ENCODE measurements at places on chromosomes 3 and 15. TPM values are rescaled to one million over a fixed set of nuclear protein-coding genes. Genes with fewer than 3 reads are reported as not detected.

DNA sequence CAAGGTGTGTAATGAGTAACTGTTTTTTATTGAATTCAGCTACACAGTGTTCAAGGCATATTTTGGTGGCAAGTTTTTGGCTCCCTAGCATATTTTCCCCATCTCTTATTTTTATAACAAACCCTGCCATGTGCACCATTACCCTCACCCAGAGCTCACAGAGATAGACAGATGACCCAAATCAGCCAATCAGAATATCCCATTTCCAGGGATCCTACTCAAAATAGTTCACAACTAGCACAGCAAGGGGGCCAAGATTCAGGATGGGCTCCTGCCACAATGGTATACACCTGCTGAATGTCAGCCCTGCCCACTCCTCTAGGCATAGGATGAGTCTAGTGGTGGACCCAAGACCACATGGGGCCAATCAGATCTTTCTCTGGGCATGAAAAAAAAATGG is 78.8 kb upstream of the SETMAR start:
- no peak for DNase-seq
- no peaks in the 10 kb centered on the region for H3K27me3 ChIP-seq
- no peak overlapping the region for H3K27ac ChIP-seq
- H3K4me3 ChIP-seq, result no peak overlapping the region

- H3K4me3 ChIP-seq, result no peak overlapping the region
- H3K27ac ChIP-seq, result no peak overlapping the region
- H3K36me3 ChIP-seq, result no peaks in the 10 kb centered on the region
- DNase-seq, result no peak
- peaks cover 4% of the 10 kb centered on the region for H3K27me3 ChIP-seq
Observed at GRCh38 chr15:94206463-94207167, 24.7 kb upstream of the MCTP2 start.

- no peak for DNase-seq
- no peak overlapping the region for H3K4me3 ChIP-seq
- no peaks in the 10 kb centered on the region for H3K36me3 ChIP-seq
- H3K27me3 ChIP-seq, result no peaks in the 10 kb centered on the region
- no peak overlapping the region for H3K27ac ChIP-seq
- H3K4me1 ChIP-seq, result peaks cover 32% of the 10 kb centered on the region
Observed at GRCh38 chr3:24263069-24263668, 231.5 kb downstream of the THRB start.

TMCO5A gene
- not detected for total RNA-seq

GRCh38 chr15:76730262-76730661 is 174.9 kb downstream of the SCAPER start:
- H3K4me3 ChIP-seq, result no peak overlapping the region
- H3K27me3 ChIP-seq, result no peaks in the 10 kb centered on the region
- H3K36me3 ChIP-seq, result peaks cover 56% of the 10 kb centered on the region
- DNase-seq, result no peak
- no peak overlapping the region for H3K27ac ChIP-seq

SLC22A13 gene
- not detected for total RNA-seq

GRCh38 chr3:13144163-13145023 is 71.2 kb upstream of the IQSEC1 start:
- H3K36me3 ChIP-seq, result no peaks in the 10 kb centered on the region
- no peak for DNase-seq
- H3K4me3 ChIP-seq, result no peak overlapping the region
- no peaks in the 10 kb centered on the region for H3K4me1 ChIP-seq
- H3K27ac ChIP-seq, result no peak overlapping the region

DNA sequence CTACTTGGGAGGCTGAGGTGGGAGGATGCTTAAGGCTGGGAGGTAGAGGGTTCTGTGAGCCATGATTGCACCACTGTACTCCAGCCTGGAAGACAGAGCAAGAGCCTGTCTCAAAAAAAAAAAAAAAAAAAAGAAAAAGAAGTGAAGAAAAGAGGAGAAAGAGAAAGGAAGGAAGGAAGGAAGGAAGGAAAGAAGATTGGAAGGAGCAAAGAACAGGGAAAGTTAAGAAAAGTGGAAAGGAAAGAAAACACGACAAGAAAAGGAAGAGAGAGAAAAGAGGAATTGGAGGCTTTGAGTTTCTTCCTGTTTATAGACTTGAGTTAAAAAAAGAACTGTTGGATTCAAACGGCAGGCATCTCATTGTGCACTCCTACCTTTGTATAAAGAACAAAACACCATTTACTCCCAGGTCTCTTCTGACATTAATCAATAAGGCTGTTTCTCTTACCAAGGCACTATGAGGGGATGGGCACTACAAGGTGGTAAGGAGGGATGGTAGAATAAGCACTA is 73.5 kb downstream of the EDEM1 start:
- H3K4me1 ChIP-seq, result no peaks in the 10 kb centered on the region
- no peak for DNase-seq
- no peak overlapping the region for H3K27ac ChIP-seq
- H3K27me3 ChIP-seq, result peaks cover 9% of the 10 kb centered on the region
- no peak overlapping the region for H3K4me3 ChIP-seq

- peaks cover 45% of the 10 kb centered on the region for H3K36me3 ChIP-seq
- peak overlapping the region; percentile 99 for H3K27ac ChIP-seq
- peaks cover 96% of the 10 kb centered on the region for H3K4me1 ChIP-seq
- peak overlapping the region; percentile 86 for H3K4me3 ChIP-seq
- no peaks in the 10 kb centered on the region for H3K27me3 ChIP-seq
Observed at GRCh38 chr3:50318615-50319014, 3.9 kb downstream of the HYAL2 start.

DNA sequence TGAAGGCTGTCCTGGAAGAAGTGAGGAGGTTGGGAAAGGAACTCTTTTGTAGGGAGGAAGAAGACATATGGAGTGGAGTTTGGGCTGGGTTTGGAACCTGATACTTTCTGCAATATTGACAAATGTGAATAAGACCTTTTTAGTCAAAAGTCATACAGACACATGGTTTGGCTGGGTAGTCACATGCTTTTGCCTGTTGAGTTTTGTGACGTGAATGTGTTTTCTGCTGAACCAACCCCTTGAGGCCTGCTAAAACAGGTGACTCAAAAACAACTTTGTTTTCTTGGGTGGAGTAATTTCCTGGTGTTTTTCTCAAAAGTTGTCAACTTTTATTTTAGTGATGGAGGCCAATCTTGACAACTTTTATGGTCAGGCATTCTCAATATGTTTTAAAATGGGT is 39.4 kb upstream of the CCR4 start:
- no peaks in the 10 kb centered on the region for H3K27me3 ChIP-seq
- H3K4me1 ChIP-seq, result no peaks in the 10 kb centered on the region
- H3K4me3 ChIP-seq, result no peak overlapping the region
- no peak for DNase-seq
- no peaks in the 10 kb centered on the region for H3K36me3 ChIP-seq
- no peak overlapping the region for H3K27ac ChIP-seq

RASGRP1 gene
- 0.44 TPM for total RNA-seq

GRCh38 chr3:82093641-82094040 is 332.2 kb upstream of the GBE1 start:
- H3K36me3 ChIP-seq, result no peaks in the 10 kb centered on the region
- DNase-seq, result no peak
- no peak overlapping the region for H3K27ac ChIP-seq
- no peak overlapping the region for H3K4me3 ChIP-seq

- H3K27me3 ChIP-seq, result no peaks in the 10 kb centered on the region
- peaks cover 6% of the 10 kb centered on the region for H3K4me1 ChIP-seq
- no peak overlapping the region for H3K4me3 ChIP-seq
- H3K36me3 ChIP-seq, result no peaks in the 10 kb centered on the region
Observed at GRCh38 chr3:112038863-112039262, 4.3 kb downstream of the TMPRSS7 start.

- peak overlapping the region; percentile 85 for H3K4me3 ChIP-seq
- no peak for DNase-seq
- H3K36me3 ChIP-seq, result no peaks in the 10 kb centered on the region
Observed at GRCh38 chr15:66294157-66294931, 976 bp downstream of the DIS3L start.

RPUSD2 gene
- 12.0 TPM for total RNA-seq

GRCh38 chr15:100968050-100968966 is 49.2 kb downstream of the LRRK1 start:
- peaks cover 5% of the 10 kb centered on the region for H3K4me1 ChIP-seq
- H3K27ac ChIP-seq, result no peak overlapping the region
- no peak overlapping the region for H3K4me3 ChIP-seq
- H3K36me3 ChIP-seq, result no peaks in the 10 kb centered on the region

RNF111 gene
- 20.3 TPM for total RNA-seq

DNA sequence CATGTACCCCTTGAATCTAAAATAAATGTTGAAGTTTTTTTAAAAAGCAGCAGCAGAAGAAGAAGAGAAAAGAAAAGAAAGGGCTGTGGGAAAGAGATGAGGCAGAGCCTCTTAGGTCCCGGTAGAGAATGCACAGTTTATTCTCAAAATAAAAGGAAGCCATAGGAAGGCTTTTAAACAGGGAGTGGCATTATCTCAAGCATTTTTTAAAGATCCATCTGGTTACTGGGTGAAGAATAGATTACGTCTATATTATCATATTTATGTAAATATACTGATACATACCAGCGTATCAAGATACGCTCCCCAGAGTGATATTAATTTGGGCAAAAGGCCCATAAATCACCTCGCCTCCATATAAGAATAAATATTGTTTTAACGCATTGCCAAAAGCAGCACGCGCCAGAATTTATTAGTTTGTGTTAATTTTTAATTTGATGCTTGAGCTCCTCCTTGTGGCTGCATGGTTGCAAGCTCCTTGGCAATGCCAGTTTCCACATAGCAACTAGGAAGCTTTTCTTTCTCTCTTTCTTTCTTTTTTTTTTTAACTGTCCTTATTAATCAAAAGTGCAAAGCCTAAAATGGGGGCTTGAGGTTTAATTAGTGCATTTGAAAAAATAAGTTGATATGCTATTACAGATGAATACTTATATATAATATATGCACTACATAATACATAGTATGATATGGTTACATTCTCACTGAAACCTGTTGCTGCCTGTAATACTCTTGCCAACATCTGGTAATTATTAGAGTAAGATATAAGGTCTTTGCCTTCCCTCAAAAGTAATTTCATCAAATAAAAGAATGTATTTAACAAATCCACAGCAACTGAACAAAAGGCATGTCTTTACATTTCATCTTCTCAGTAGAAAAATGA is 242.8 kb upstream of the UBE2E2 start:
- DNase-seq, result no peak
- H3K27ac ChIP-seq, result no peak overlapping the region
- no peaks in the 10 kb centered on the region for H3K36me3 ChIP-seq
- H3K4me3 ChIP-seq, result no peak overlapping the region
- no peaks in the 10 kb centered on the region for H3K4me1 ChIP-seq
- H3K27me3 ChIP-seq, result no peaks in the 10 kb centered on the region

- DNase-seq, result no peak
- no peak overlapping the region for H3K4me3 ChIP-seq
- H3K27me3 ChIP-seq, result peaks cover 40% of the 10 kb centered on the region
- no peaks in the 10 kb centered on the region for H3K4me1 ChIP-seq
- no peak overlapping the region for H3K27ac ChIP-seq
Observed at GRCh38 chr3:46236294-46237054, 5.8 kb upstream of the CCR3 start.

IQCF5 gene
- total RNA-seq, result not detected

- H3K36me3 ChIP-seq, result no peaks in the 10 kb centered on the region
- H3K4me1 ChIP-seq, result no peaks in the 10 kb centered on the region
- H3K27ac ChIP-seq, result no peak overlapping the region
- H3K4me3 ChIP-seq, result no peak overlapping the region
Observed at GRCh38 chr3:53566461-53567145, 72.2 kb downstream of the CACNA1D start.

TCAIM gene
- total RNA-seq, result 35.9 TPM

CHRNB4 gene
- total RNA-seq, result not detected

DNA sequence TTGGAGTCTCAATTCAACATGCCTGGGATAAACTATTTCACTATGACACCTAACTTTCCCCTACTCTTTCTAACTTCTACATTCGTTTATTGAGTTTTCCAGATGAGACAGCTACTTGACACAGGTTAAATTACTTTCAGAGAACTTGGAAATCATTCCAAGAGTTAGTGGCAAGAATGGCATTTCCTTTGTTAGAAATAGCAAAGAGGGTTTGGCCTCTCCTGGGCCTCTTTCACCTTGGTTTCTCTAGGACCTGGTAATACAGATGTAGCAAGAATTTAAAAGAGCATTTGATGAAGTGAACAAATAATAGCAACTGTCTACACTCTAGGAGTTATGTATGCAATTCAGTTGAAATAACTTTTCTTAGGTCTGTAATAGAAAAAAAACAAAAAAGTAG is 748.9 kb downstream of the MECOM start:
- H3K4me3 ChIP-seq, result no peak overlapping the region
- no peak overlapping the region for H3K27ac ChIP-seq
- no peaks in the 10 kb centered on the region for H3K4me1 ChIP-seq
- no peaks in the 10 kb centered on the region for H3K36me3 ChIP-seq
- no peaks in the 10 kb centered on the region for H3K27me3 ChIP-seq

XPC gene
- total RNA-seq, result 10.4 TPM

GRCh38 chr3:9100513-9100894 is 137.2 kb upstream of the RAD18 start:
- DNase-seq, result no peak
- no peak overlapping the region for H3K4me3 ChIP-seq
- no peak overlapping the region for H3K27ac ChIP-seq
- H3K27me3 ChIP-seq, result no peaks in the 10 kb centered on the region
- no peaks in the 10 kb centered on the region for H3K4me1 ChIP-seq
- H3K36me3 ChIP-seq, result no peaks in the 10 kb centered on the region

FBXL2 gene
- 1.5 TPM for total RNA-seq

THAP10 gene
- total RNA-seq, result 5.6 TPM

MOBP gene
- not detected for total RNA-seq

- H3K27ac ChIP-seq, result no peak overlapping the region
- H3K36me3 ChIP-seq, result no peaks in the 10 kb centered on the region
- no peaks in the 10 kb centered on the region for H3K4me1 ChIP-seq
- no peak overlapping the region for H3K4me3 ChIP-seq
Observed at GRCh38 chr3:70558956-70559355, 246.5 kb upstream of the MDFIC2 start.

RUVBL1 gene
- total RNA-seq, result 25.3 TPM

DNA sequence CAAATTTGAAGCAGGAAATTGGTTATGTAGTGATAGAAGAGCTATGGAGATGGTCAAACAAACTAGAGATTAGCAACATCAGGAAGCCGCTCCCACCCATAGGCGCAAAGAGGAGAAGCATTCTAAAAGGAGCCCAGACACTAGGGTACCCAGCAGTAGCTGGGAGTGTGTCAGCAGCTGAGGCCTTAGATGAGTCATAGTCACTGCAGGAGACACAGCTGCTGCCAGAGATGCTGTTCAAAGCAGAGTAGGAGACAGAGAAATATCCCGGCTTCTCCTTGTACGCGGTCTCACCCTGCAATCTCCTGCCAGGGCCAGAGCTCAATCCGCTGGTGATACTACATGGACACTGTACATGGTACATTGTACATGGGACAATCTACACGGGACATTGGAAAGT is 61.9 kb downstream of the VGLL3 start:
- H3K27me3 ChIP-seq, result no peaks in the 10 kb centered on the region
- no peak overlapping the region for H3K4me3 ChIP-seq
- no peak overlapping the region for H3K27ac ChIP-seq
- H3K4me1 ChIP-seq, result no peaks in the 10 kb centered on the region

CCR2 gene
- 0.63 TPM for total RNA-seq

Measured in left ventricle myocardium inferior (tissue), 1 donor.